ENCODE measurements at places on chromosomes 7 and 10.

- DNase-seq = no peak
Observed at GRCh38 chr7:2750004-2750407, 62.0 kb downstream of the AMZ1 start.

DNA sequence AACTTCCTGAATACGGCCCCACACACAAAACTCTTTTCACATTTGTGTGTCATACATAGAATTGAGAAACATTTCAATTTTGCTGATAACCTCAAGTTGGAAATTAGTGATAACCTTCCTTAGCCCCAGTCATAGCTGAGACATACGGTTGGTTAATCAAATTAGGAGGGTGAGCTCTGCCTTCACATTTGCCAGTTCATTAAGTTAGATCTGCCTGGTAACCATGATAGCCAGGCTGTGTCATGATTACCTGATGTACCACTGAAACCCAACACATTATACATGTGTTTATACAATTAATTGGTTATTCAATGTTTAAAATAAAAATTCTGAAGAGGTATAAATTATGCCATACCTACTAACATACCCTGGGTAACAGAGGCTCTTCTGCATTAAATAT lies 60.8 kb upstream of the RAB11FIP2 start:
- DNase-seq = no peak

DNA sequence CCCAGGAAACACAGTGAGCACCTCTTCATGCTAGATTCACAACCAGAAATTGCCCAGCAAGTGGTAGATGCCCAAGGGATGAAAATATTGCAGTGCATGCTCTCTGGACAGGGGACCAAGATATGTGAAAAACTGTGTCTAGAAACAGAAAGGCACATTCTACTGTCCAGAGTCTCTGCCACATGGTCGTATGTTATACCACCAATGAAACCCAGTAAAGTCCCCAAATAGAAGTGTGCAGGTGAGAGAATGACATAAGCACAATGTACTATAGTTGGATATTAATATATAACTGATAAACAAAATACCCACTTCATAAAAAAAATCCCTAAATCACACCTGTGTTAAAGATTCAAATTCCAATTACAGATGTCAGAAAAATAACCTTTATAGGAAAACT lies 43.8 kb downstream of the RASGEF1A start:
- DNase-seq = no peak

GRCh38 chr10:130368761-130369560 lies 232.8 kb downstream of the GLRX3 start:
- DNase-seq = no peak

GRCh38 chr10:116141855-116142254 lies 131.2 kb downstream of the GFRA1 start:
- no peak for DNase-seq

GRCh38 chr10:13348216-13349017 lies at the start of gene SEPHS1:
TSS of gene SEPHS1 (minus strand) at chr10:13348293. CDS start at chr10:13344950, 3,343 bp downstream.
- DNase-seq = peak; percentile 79

DNA sequence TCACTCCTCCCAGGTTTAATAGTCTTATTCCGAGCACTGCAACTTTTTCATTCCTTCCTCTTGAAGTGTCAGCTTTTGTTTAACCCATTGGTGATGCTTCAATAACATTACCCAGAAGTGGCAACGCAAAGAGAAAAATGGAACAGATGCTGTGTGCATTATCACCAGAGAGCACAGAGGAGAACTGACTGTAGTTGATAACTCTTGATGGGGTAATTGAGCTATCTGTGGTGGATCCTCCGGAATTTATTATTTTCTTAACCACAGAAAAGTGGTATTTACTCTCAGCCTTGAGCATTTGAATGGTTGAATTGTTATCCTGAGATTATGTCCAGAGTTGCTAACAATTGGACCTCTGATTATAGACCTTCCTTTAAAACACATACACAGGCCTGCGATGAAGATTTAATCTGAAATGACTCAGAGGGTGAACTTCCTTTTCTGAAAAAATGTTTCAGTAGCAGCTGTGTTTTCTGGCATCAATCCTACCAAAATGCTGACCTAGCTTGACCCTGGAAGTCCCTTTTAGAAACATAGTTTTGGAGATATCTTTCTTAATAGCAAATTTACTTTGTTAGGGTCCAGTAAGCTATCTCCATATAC lies 1584.4 kb upstream of the LRRTM3 start:
- DNase-seq = peak; percentile 20

DNA sequence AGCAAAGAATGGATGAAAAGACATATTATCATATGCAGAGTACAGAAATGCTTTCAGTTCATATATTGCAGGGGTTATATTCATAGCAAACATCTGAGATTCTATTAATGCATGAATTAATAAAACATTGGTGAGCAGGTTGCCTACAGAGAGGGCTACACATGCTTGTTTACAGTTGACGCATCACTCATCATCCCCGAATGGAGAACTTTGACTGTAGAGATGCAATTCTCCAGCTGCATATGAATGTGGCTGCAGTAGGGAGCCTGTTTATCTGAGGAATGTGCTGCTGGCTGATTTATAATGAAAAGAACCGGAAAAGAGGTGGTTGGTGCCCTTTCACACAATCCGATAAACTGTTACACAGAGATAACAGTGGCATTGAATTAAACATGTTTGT lies 116.5 kb downstream of the GRM3 start:
- no peak for DNase-seq

GRCh38 chr7:124179641-124180040 lies 146.8 kb upstream of the TMEM229A start:
- no peak for DNase-seq

- DNase-seq = no peak
Observed at GRCh38 chr7:46479680-46480079, 558.6 kb upstream of the IGFBP3 start.
